ENCODE measurements at places on chromosomes 2 and 18.

GRCh38 chr2:46848447-46848846, 67.2 kb downstream of the MCFD2 start:
- no peak for DNase-seq

DNA sequence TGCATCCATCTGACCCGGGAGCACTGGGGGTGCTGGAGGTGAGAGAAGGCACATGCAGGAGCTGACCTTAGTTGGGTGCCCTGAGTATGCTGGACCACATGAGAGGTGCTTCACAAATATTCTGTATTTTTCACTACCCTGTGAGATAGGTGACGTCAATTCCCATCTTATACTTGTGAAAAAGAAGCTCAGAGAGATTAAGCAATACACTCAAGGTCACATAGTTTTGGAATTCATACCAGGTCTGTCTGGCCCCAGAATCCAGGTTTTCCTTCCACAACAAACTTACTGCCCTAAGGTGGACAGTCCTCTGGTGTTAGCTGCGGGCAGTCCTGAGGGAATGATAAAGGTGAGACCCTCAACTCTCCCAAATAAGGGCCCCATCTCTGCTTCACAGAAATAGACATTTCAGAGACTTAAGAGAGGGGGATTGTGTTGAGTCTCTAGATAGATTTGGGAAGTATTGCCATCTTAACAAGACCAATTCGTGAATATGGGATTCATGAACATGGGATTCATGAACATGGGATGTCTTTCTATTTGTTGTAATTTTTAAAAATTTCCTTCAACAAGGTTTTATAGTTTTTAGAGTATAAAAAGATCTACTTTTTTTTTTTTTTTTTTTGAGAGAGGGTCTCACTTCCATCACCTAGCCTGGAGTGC, 64.0 kb upstream of the SMAD7 start:
- DNase-seq = no peak

DNA sequence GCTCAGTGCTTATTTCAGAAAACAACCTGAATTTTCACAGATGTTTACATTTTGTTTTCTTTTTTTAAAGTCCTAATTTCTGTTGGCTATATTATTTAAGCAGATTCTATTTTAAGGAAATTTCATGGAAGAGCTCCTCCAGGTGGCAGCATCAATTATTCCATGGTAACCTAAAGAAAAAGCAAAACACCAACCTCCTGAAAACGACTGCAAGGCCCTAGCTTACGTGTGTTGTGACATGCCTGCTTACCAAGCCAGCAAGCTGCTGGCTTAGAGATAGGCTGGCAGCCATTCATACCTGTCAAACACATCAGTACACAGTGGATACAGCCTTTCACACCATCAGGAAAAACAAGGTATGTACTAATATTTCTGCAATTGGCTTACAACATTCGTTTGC, 64.9 kb downstream of the LPIN2 start:
- DNase-seq = no peak

DNA sequence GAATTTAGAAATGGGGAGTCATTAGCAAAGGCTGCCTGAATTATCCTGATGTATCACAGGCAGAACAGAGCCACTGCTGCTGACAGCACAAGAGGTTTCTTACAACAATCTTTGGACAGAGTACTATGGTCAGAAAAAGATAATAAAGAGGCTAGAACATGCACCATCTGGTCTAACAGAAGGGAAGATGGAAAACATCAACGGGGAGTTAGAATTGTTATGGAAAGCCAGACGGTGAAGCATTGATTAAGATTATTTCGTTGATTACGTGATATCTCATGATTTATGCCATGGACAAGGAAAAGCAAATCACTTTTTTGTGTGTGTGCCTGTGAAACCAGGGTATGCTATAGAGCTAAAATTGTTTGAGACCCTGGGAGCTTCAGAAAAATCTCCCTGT, 409.4 kb upstream of the ETAA1 start:
- DNase-seq = no peak

DNA sequence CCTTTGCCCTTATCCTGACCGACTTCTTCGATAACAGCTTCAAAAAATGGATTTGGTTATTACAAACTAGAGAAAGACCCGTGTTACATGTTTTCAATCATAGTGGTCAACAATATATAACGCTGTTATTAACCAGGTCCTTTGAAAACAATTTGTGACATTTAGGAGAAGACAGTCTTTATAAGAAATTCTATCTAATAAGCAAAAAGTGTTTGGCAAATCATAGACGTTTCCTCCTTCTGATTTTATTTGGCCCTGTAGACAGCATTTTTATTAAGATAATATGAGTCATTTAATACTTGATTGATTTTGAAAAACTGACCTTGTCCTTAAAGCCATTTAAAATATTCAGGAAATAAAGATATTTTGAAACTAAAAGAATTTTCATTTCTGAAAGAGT, 160.5 kb upstream of the DAPL1 start:
- DNase-seq = no peak

GRCh38 chr2:152395103-152395502, 60.1 kb downstream of the FMNL2 start:
- no peak for DNase-seq

DNA sequence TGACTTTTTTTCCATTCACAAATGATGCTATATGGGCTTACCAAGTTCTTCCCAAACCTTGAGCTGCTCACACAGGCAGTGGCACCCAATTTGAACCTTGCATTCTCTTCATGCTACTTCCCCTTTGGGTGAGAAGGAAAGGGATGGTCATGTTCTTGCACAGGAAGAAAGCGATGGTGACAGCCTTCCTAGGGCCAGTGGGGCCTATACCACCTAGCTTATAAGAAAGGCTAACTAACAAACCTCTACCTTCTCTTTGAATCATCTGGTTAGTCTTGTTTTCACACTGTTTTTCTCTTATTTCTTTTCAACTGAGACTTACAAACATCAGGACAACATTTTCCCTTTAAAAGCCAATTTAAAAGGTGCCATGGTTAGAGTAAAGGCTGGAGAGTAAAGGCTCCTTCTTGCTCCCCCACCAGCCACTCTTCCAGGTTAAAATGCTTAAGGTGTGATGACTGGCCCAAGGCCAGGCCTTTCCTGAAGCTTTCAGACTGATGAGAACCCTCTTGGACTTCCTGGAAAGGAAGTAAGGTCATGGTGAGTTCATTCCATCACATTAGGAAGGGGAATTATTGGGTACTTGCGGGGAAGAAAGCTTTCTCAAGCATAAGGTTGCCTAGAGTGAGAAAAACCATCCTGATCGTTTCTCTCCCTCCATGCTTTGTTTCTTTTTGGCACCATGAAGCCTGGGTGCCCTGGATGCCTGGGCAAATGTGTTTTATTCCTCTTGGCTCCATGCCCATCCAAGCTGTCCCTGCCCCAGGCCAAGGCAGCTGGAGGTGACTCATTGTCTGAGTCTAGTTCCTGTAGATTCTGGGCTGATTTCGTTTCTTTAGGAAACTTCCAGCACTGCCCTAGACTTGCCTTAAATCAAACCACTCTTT, 41.4 kb upstream of the ITGB6 start:
- DNase-seq = no peak

DNA sequence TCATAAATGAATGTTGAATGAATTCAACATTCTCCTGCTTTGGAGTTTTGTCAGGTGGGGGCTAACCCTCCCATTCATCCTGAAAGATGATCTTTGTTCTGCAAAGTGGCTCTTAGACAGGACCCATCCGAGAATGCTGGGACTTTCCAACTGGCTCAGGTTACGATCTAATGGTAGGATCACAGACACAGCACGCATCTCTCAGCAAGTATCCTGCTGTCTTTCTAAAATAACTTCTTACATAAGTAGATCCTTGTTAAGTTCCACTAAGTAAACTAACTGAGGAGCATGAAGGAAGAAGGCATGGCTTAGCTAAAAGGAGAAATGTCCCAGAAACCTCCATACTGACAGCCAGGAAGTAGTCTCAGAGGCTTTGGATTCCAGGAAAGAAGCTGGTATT, 23.7 kb downstream of the CYP27A1 start:
- DNase-seq = no peak

DNA sequence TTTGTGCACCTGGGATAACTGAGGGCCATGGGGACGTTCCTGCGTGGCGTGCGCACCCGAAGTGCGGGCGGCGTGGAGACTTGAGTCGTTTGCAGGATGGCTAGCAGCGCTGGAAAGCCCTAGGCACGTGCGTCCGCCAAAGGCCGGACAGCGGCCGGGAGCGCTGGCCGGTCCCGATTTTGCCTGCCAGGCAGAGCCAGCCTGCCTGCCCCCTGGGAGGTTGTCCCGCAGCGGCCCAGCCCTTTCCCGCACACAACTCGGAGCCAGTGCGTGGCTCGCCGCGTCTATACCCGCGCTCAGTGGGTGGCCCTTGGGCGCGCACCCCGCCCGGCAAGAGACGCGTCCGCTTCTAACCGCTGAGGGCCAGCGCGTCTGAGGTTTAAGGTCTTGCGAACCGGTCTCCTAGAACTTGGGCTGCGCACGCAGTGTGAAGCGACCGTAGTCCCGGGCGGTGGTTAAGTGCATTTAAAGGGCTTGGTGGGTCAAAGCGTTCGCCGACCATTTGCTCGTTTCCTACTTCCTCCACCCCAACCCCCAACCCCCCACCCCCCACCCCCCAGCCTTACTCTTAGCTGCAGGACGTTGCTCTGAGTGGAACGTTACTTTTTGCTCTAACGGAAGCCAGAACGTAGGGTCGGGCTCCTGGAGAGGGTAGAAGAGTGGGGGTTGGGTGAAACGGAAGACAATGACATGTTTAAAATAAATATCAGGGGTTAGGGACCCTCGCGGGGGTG, 627 bp downstream of the CDCA7 start:
- DNase-seq = peak; percentile 17

- DNase-seq = no peak
Observed at GRCh38 chr2:145114726-145115125, 594.8 kb upstream of the ZEB2 start.

- DNase-seq = no peak
Observed at GRCh38 chr2:220491670-220492069, 864.2 kb downstream of the SLC4A3 start.

GRCh38 chr2:11042841-11043240, 112.4 kb upstream of the SLC66A3 start:
- DNase-seq = no peak

DNA sequence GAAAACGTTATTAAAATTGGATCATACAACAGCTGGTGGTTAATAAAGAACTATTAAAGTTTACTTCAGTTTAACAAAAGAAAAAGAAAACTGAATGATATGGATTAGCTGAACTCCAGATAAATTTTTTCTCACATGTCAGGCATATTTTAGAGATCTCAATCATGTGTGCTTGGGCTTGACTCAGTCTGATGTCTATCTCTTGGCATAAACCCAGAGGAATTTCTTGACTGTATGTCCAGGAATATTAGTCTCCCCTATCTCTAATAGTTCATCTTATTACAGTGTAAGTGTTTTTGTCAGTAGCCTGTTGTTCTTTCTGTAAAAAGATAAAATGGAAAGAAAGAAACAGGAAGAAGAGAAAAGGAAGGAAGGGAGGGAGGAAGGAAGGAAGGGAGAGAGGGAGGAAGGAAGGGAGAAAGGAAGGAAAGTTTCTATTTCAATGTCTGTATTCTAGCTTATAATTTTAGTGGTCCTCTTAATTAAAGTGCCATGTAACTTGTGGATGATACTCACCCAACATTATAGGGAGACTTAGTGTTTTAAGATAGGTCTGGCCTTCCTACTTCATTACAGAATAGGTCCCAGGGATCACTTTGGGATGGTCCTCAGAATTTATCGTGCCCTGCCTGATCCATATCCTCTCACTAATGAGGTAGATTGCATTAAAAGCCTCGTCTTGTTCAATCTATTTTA, 99.7 kb upstream of the UGP2 start:
- no peak for DNase-seq

GRCh38 chr18:58862356-58862755, 2.3 kb upstream of the ZNF532 start:
- DNase-seq = no peak

GRCh38 chr18:21459706-21460286, 140.7 kb downstream of the ESCO1 start:
- no peak for DNase-seq

- DNase-seq = no peak
Observed at GRCh38 chr2:3456125-3456524, 63.2 kb downstream of the ADI1 start.

- DNase-seq = no peak
Observed at GRCh38 chr18:36130039-36130831, 536 bp downstream of the ELP2 start.

- DNase-seq = no peak
Observed at GRCh38 chr2:223597076-223597475, 5.1 kb downstream of the SCG2 start.

- no peak for DNase-seq
Observed at GRCh38 chr2:236163471-236164200, 4.5 kb downstream of the GBX2 start.

- DNase-seq = peak; percentile 19
Observed at GRCh38 chr2:151827564-151828142, 568 bp downstream of the ARL5A start.

- DNase-seq = peak; percentile 65
Observed at GRCh38 chr2:130824492-130825061, 12.1 kb upstream of the ARHGEF4 start.

DNA sequence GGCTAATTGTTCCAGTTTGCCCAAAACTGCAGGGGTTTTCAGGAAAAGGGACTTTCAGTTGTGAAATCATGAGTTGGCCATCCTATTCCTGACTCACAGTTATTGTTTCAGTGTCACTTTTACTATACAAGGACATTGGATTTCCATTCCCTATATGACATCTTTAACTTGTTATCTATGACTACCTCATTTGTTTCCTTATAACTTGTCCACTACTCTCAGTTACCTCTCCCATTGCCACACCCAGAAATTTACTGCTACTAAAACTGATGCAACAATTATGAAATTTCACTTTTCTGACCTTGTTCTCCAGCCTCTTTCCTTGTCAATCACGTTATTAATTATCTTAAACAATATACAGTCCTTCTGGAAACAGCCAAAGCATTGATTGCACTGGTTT, 116.5 kb upstream of the ZNF804A start:
- no peak for DNase-seq

- DNase-seq = no peak
Observed at GRCh38 chr2:57908736-57909161, 137.9 kb upstream of the VRK2 start.

DNA sequence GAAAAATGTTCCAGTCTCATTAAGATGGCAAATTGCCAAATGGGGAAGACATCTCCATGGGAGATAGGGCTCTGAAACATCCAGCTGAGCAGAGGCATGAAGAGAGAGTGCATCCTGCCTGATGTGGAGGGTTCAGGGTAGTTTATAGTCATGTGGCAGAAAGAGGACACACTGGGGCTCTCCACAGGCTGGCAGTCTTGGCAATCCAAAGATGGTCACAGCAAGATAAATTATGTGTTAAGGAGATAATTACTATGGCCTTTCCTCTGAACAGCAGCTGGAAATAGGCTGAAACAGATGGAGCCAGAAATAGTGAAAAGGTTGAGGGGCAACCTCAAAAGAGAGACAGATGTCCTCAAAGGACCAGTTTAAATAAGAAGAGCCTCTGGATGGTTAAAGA, 97.2 kb downstream of the DCC start:
- no peak for DNase-seq

GRCh38 chr18:11657152-11657551, 31.9 kb upstream of the GNAL start:
- no peak for DNase-seq

- DNase-seq = no peak
Observed at GRCh38 chr2:208978946-208979345, 444.9 kb upstream of the MAP2 start.

- peak; percentile 17 for DNase-seq
Observed at GRCh38 chr2:44118257-44118656, 50.4 kb upstream of the PPM1B start.

- DNase-seq = peak; percentile 85
Observed at GRCh38 chr2:9951522-9952285, at the start of gene GRHL1. TSS of gene GRHL1 (plus strand) at chr2:9951693. CDS start at chr2:9951834, 141 bp downstream.

GRCh38 chr2:107553539-107553938, 273.2 kb upstream of the RGPD4 start:
- DNase-seq = no peak

- no peak for DNase-seq
Observed at GRCh38 chr18:37666991-37667390, 101.4 kb upstream of the CELF4 start.
